SK-MEL-5 (cell line): ENCODE measurements at places on chromosomes 3 and 15.

- DNase-seq = no peak
These were observed 23.1 kb upstream of the CMC1 start for GRCh38 chr3:28218071-28218916.

- DNase-seq = no peak
These were observed 45.0 kb upstream of the SLC12A8 start for GRCh38 chr3:125257536-125257935.

DNA sequence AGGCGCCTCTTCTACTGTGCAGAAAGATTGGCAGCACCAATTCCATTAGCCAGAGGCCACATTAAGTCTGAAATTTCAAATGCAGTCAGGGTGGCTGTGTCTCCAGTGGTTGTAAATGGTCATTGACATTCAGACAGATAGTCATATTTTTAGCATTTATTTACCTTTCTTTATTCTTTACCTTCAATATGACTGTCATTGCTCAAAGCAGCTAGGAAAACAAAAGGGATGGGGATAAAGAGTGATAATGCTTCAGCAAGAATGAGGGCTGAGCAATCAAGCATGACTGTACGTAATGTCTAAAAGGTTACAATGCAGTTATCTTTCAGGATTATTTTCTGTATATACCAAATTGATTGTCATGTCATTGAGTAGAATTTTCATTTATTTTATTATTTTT, 360.4 kb downstream of the EFHB start:
- DNase-seq = no peak

DNA sequence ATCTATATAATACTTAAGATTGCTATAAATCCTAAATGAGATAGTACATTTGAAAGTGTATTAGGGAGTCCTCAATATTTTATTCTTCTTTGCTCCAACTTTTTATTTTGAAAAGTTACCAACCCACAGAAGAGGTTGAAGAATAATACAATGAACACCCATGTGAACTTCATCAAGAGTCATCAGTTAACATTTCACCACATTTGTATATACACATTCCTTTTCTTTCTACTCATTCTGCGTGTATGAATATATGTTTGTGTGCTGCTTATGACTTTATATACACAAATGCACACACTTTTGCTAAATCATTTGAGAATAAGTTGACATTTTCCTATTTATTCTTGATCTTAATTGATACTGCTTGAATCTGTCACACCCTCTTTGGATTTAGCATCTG, 193.3 kb upstream of the CGNL1 start:
- no peak for DNase-seq

GRCh38 chr3:185342459-185343174, 20.3 kb upstream of the MAP3K13 start:
- DNase-seq = no peak

DNA sequence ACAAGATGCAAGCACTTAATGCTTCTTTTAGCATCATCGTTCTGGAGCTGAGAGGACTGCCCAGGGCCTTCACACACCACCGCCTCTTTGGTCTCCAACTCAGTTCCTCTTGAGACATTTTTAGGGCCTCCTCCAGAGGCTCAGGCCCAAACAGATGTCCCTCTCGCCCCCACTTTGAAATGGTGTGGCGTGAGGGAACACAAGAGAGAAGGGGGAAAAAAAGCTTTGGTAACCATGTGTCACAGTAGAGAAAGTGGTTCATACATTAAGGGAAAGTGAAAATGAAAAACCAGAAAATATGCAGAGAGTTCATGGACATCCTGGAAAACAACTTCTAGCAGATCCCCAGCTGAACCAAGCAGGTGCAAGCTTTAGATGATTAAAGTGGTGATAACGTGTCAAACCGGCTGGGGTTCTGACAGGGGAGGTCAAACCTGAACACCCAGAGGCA, 33.1 kb upstream of the FOXP1 start:
- DNase-seq = no peak

GRCh38 chr3:126129398-126129891, 45.5 kb upstream of the SLC41A3 start:
- no peak for DNase-seq

DNA sequence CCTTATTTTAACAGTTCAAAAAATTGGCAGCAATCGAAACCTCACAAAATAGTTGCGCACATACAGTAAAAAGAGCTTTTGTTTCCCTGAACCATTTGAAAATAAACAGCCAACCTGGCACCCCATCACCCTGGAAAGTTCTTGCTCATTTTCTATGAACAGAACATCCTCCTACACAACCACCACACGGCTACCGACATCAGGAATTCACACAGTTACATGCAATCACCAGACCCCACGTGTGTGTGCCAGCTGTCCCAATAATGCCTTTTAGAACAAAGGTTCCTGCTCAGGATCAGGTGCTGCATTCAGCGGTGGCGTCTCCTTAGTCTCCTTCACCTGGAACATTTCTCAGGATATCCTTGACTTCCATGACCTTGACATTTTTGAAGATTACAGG, 186.5 kb downstream of the KLF13 start:
- DNase-seq = no peak

DNA sequence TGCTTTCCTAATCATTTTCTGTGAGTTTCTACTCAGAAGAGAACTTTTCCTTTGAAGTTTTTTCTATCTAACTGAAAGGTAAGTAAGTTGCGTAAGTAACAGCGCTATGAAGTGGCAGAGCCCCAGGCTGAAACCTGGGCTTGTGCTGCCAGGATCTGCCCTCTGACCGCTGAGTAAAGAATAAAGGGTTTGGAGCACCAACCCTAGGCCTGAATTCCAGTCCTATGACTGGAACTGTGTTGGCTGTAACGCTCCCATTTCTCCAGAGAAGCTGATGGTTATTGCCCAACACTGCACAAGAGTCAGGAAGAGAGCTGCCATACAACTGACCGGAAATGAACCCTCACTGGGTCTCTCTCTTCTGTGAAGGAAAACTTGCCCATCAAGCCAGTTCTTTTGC, 87.0 kb downstream of the FOXB1 start:
- DNase-seq = no peak
